ENCODE measurements at places on chromosomes 3 and 15.

- DNase-seq: no peak
These were observed 4.6 kb downstream of the TPRA1 start for GRCh38 chr3:127585813-127586413.

GRCh38 chr15:88323976-88324740, 67.6 kb upstream of the NTRK3 start:
- DNase-seq: no peak

DNA sequence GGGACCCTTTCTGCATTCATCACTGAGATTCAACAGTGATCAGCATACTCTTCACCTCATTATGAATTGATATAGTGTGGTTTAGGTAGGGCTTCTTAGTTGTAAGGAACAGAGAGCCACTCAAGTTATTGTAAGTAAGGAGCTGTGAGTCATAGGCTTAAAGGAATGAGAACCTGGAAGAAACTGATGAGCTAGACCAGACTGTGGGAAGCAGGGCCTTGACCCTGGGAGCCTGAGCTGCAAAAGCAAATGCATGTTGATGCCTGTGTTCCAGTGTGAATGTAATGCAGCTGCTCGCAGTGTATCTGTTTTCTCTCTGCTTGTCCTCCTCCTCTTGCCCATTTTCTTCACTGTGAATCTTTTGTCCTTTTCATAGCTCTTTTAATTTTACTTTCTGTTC, 13.6 kb downstream of the ZKSCAN7 start:
- DNase-seq: no peak

DNA sequence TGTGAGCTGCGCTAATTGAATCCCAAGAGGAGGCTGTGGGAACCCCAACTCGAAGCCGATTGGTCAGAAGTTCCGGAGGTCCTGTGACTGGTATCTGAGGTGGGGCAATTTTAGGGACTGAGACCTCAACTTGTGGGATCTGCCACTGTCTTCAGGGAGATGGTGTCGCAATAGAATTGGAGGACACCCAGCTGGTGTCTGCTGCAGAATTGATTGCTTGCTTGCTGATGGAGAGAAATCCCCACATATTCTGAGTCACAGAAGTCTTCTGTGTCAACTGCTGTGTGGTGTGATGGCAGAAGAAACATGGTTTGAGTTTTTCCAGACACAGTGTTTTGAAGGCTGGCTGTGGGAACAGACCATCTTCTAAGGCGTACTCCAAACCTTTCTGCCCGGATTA, 99.7 kb upstream of the PLXNA1 start:
- DNase-seq: no peak

DNA sequence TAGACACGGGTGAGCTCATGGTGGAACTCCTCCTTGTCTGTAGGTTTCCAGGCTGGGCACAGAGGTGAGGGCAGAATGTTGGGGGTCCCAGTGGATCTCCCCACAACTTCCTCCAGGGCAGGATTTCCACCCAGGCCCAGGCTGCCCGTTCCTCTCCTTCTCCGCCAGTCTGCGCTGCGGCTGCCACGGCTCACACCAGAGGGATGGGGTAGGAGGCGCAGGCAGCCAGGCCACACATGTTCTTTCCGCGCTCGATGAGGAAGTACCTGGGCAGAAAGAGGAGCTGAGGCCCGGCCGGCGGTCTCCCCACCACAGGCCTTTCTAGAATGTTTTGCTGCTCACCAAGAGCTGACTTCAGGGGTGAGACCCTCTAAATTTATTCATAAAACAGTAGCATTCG, 22.9 kb downstream of the CTSH start:
- DNase-seq: no peak

- no peak for DNase-seq
These were observed 97.5 kb downstream of the BDH1 start for GRCh38 chr3:197458179-197458707.

GRCh38 chr3:72018343-72018984, 233.5 kb upstream of the PROK2 start:
- DNase-seq: no peak

GRCh38 chr3:126258670-126259069, 78.3 kb upstream of the ALDH1L1 start:
- DNase-seq: no peak

DNA sequence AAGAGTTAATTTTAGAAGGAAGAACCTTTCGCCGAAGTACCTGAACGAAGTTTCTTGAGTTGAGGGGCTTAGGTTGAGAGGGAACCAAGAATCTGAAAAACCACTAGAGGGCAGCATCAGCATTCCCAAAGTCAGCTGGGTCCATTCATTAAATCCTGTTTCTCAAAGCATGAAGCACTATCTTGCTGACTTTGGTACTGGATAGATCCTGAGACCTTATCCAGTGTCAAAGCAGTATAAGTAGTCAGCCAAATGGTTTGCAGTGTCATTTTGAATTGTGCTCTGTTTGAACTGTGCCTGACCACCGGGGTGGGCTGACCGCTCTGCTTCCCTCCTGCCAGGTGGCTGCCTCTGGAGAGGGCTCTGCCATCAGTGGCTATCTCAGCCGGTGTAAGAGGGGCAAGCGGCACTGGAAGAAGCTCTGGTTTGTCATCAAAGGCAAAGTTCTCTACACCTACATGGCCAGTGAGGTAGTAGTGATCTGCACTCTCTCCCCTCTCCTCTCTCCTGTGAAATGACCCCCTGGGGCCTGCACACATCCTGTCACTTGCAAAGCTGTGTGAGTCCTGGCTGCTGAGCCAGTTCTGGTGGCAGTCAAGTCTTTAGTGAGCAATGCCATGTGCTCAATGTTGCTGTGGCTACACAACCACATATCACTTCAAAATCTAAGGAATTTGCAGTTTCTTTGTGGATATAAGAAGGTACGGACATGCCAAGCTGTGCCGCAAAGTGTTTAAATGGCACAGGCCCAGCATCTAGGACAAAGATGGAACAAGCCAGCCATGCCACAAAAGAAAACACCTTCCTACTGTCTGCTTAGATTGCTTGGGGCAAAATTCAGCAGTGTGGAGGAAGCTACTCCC, 21.4 kb upstream of the NR2C2 start:
- peak; percentile 61 for DNase-seq

- no peak for DNase-seq
These were observed 24.7 kb downstream of the XPC start for GRCh38 chr3:14153663-14154062.

DNA sequence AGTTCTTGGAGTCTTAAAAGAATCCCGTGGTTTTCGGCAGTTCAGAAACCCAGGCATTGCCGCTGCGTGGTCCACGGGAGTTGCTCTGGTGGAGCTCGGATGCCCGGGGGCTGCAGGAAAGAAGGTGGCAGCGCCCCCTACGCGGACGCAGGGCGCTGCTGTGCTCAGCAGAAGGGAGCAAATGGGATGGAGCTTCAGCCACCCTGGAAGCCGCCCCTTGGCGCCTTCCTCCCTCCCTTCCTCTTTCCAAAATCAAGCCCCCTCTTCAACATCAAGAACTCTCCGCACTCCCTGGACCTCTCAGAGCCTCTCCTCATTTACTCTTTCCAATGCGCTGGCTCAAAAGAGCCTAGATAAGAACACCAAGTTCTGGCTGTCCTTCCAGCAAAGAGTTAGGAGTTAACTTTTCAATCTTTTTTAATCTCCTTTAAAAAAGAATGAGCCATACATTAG, 880 bp upstream of the CHRNA7 start:
- no peak for DNase-seq
